Trophoblast cell (in vitro differentiated cells and primary cell): ENCODE measurements at places on chromosomes 7 and 10.

DNA sequence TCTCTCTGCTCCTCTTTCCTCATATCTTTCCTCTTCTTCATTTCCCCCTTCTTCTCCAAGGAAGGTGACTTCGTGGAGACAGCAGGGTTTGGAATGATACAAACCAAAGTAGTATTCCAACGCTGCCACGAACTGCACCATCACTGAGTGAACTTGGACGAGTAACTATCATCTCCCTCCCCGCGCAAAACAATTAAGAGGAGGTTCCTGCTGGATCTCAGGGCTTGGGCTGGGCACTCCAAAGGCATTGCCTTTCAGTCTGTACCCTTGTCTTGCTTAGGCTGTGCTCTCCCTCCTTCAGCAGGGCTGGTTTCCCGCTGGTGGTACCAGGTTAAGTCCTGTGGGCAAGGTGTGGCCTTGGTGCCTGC is 790 bp upstream of the PITX3 start:
- H3K4me3 ChIP-seq: no peak overlapping the region
- H3K27ac ChIP-seq: no peak overlapping the region
- peaks cover 6% of the 10 kb centered on the region for H3K4me1 ChIP-seq
- H3K27me3 ChIP-seq: peaks cover 32% of the 10 kb centered on the region
- no peaks in the 10 kb centered on the region for H3K36me3 ChIP-seq

DNA sequence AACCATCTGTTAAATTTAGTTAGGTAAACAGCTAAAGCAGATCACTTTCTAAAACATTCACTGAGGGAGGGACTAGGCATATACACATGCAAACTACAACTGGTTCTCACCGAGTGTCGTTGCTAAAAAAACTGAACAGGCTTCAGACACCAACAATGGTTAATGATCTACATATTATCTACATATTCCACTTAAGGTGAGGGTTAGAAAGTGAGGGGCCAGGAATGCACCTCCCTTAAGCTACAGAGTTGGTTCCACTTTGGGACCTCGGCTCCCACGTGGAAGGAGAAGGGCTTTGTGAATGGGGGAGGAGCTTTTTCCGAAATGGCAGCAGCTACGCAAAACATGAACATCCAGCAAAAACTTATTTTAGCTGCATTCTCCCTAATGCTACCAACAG is 5.8 kb downstream of the CTBP2 start:
- H3K27ac ChIP-seq: no peak overlapping the region
- H3K27me3 ChIP-seq: no peaks in the 10 kb centered on the region
- no peak for DNase-seq
- no peak overlapping the region for H3K4me3 ChIP-seq

DNA sequence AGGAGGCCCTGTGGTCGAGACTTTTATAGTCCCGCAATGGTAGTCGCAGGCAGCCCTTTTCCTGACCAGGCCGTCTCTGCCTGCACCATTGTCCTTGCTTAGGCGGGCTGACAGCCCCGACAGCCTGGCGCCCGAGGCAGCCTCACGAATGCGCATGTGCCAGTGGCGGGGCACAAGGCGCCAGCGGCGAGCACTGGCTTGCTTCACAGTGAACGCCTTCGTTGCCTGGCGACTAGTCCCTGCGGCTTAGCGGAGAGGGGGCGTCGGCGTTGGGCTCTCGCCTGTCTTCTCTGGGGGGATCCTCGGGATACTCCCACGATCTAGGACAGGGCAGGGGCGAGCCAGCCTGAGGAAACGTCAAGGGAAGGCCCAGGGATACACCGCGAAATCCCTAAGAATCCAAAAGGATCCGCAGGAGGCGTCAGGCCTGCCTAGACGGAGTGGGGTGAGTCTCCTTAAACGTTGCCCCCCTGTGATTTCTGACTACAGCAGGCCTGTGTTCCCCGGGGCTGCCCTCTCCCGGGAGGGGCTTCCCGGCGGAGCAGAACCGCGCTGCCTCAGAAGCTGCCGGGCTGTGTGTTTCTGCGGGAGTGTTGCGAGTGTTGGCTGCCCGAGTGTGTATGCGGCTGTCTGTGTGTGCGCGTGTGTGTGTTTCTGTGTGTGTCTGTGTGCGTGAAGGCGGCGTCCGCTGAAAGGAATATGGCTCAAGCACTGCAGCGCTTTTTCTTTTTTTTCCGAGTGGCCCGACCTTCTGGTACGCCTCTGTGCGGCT is 20.5 kb upstream of the ZNF273 start:
- DNase-seq: peak; percentile 17
- no peaks in the 10 kb centered on the region for H3K36me3 ChIP-seq
- H3K27me3 ChIP-seq: no peaks in the 10 kb centered on the region
- no peak overlapping the region for H3K4me3 ChIP-seq

- H3K27me3 ChIP-seq: no peaks in the 10 kb centered on the region
- no peak for DNase-seq
- no peak overlapping the region for H3K27ac ChIP-seq
- H3K4me3 ChIP-seq: no peak overlapping the region
- H3K36me3 ChIP-seq: no peaks in the 10 kb centered on the region
Measured at GRCh38 chr7:104264285-104264684, 56.5 kb upstream of the ORC5 start.
